Spinal cord (tissue), 10 donors: ENCODE measurements at places on chromosomes 16 and 17.

GRCh38 chr17:50426472-50426782, 409 bp downstream of the ACSF2 start:
- peak overlapping the region; percentile 71 for H3K27ac ChIP-seq
- peaks cover 22% of the 10 kb centered on the region for H3K4me1 ChIP-seq
- H3K4me3 ChIP-seq, result peak overlapping the region; percentile 51
- H3K27me3 ChIP-seq, result no peaks in the 10 kb centered on the region
- DNase-seq, result no peak

DNA sequence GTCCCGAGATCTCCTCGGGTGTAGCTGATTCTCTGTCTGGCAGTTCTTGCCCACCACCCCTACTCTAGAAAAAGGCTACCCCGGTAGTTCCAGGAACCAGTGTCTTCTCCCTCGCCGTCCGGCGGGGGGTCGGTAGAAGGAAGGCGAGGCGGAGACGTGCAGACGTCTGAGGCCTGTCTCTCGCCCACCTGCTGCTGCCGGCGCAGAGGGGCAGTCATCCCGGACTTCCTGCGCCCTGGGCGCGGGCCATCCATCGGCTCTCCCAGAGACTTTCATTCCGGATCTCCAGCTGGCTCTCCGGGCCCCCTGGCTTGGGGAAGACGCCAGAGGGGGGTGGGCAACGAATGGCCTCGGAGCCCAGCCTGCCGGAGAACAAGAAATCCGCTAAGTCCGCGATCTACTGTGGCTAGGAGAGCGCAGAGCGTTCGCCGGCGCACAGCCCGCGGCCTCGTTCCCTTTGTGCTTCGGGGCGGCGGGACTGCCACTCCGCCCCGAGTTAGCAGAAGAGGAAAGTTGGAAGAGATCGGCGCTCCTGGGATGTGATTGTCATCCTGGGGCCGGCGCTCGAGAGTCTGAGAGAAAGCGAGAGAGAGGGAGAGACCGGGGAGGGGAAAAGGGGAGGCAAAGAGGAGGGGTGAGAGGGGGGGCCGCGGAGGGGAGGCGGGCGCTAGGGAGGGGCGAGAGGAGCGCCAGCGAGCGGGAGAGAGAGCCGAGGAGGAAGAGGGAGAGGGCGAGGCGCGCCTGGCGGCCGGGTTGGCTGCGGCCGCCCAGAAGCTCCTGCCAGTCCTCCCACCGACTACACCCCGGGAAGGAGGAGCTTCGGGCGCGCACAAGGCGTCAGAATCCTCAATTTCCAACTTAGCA, at the start of gene IRX5:
IRX5 (plus strand) TSS at position 861 of the 864 bp plus-strand sequence. CDS start 334 bp downstream, outside the sequence.
- peaks cover 73% of the 10 kb centered on the region for H3K27me3 ChIP-seq
- H3K4me3 ChIP-seq, result peak within 1 kb of the TSS; percentile 71
- peaks cover 42% of the 10 kb centered on the region for H3K4me1 ChIP-seq
- peaks cover 7% of the 10 kb centered on the region for H3K36me3 ChIP-seq
- H3K27ac ChIP-seq, result peak within 1 kb of the TSS; percentile 91

- no peak for DNase-seq
- H3K36me3 ChIP-seq, result no peaks in the 10 kb centered on the region
Observed at GRCh38 chr17:21072745-21073197, 30.0 kb upstream of the USP22 start.

DNA sequence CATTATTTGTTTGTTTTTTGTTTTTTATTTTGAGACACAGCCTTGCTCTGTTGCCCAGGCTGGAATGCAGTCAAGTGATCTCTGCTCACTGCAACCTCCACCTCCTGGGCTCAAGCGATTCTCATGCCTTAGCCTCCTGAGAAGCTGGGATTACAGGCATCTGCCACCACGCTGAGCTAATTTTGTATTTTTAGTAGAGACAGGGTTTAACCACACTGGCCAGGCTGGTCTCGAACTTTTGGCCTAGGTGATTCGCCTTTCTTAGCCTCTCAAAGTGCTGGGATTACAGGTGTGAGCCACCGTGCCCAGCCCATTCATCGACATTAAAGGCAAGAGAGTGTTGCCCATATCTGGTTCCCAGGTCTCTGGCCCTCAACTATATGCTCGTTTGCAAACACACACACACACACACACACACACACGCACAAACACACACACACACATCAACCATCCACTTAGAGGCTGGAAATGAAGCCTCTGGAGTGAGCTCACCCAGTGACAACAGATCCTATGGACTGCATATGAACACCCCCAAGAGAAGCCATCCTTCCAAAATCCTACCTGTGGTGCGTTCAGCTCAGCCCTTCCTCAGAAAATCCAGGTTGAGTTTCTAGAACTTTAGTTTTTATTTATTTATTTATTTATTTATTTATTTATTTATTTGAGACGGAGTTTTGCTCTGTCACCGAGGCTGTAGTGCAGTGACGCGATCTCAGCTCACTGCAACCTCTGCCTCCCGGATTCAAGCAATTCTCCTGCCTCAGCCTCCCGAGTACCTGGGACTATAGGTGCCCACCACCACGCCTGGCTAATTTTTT, 12.3 kb upstream of the SEPHS2 start:
- H3K36me3 ChIP-seq, result no peaks in the 10 kb centered on the region
- no peak overlapping the region for H3K27ac ChIP-seq
- DNase-seq, result no peak
- H3K4me3 ChIP-seq, result no peak overlapping the region
- H3K4me1 ChIP-seq, result no peaks in the 10 kb centered on the region

DNA sequence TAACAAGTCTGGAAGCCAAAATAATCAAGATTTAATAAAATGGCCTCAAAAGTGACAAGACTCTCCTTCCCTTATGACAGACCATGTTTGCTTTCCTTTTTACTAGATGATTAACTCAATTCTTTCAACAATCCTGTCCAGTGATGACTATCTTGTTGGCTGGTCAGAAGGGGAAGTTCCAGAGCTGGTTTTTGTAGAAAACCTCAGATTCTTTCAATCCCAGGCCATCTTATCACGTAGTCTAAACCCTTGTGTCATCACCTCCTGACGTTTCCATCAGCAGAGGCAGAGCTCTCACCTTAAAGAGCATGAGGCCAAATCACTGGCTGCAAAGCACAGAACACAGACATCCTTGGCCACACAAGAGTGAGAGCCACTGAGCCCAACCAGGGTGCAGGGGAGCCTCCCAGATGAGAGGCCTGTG, 125.3 kb downstream of the ANKRD11 start:
- H3K4me3 ChIP-seq, result no peak overlapping the region
- peaks cover 8% of the 10 kb centered on the region for H3K36me3 ChIP-seq
- H3K4me1 ChIP-seq, result peaks cover 68% of the 10 kb centered on the region
- no peak overlapping the region for H3K27ac ChIP-seq
- no peak for DNase-seq
- H3K27me3 ChIP-seq, result no peaks in the 10 kb centered on the region

DNA sequence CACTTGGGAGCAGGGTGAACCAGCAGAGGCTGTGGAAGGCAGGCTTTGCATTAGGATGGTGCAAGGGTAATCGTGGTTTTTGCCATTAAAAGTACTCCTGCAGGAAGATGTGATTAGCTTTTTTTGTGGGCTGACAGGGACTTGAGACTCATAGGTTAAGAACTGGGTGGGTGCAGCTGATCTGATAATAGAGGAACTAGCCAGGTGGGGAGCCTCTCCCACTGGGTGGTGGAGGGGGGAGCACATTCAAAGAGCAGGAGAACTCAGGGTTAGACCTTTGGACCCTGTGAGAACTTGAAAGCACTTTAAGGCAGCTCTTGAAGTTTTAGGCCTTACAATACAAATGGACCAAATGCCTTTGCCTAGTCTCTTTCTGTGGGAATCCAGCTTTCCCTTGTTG, 32.4 kb downstream of the CCL4 start:
- no peak overlapping the region for H3K27ac ChIP-seq
- DNase-seq, result no peak
- H3K4me1 ChIP-seq, result no peaks in the 10 kb centered on the region

- no peak for DNase-seq
- no peaks in the 10 kb centered on the region for H3K27me3 ChIP-seq
- peak overlapping the region; percentile 53 for H3K27ac ChIP-seq
- H3K36me3 ChIP-seq, result peaks cover 2% of the 10 kb centered on the region
Observed at GRCh38 chr16:19005561-19006445, 22.1 kb downstream of the TMC7 start.

DNA sequence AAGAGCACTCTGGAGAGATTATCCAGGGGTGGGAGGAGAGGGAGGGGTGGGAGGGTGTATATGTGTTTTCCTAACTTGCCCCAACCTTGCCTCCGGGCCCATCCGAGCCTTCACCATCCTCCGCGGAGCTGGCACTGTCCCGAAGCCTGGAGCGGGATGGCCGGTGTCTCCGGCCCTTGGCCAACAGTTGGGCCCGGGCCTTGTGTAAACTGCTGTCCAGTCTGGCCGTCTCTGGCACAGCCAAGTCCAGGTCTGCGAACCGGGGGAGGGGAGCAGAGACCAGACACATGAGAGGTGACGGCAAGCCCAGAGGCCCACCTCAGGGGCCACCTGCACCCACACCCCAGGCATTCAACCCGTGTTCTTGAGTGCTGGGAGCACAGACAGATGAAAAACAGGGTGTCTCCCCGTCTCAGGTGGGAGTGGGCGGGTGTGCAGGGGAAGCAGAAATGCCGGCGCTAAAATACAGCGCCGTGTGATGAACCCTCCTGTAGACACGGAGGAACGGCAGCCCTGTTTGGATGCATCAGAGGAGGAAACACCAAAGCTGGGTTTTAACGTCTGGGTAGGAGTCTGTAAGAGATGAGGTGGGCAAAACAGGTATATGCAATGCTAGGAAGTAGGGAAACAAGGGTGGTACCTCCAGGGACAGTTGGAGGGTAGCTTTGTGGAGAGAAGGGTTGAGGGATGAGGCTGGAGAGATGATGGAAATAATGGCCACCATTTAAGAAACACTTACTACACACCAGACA, 11.7 kb downstream of the SAMD14 start:
- peaks cover 13% of the 10 kb centered on the region for H3K4me1 ChIP-seq
- peaks cover 2% of the 10 kb centered on the region for H3K27me3 ChIP-seq
- peaks cover 45% of the 10 kb centered on the region for H3K36me3 ChIP-seq
- DNase-seq, result no peak
- H3K27ac ChIP-seq, result no peak overlapping the region

DNA sequence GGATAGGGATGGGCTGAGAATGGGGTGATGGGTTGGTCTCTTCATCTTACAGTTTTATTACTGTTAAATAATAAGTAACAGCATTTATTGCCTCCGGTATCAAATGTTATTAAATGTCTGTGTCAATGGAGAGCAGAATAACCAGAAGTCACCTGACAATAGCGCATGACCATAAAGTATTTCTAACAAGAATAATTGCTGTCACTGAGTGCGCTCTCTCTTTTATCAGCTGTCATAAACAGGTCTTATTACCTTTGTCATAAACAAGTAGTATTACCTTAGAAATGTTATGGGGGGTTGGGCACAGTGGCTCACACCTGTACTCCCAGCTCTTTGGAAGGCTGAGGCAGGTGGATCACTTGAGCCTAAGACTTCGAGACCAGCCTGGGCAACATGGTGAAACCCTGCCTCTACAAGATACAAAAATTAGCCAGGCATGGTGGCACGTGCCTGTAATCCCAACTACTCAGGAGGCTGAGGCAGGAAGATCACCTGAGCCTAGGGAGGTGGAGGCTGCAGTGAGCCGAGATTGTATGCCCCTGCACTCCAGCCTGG, 120.6 kb downstream of the MAP2K6 start:
- H3K4me3 ChIP-seq, result no peak overlapping the region
- no peak for DNase-seq
- no peaks in the 10 kb centered on the region for H3K4me1 ChIP-seq
